ENCODE measurements at places on chromosomes 4 and X. TPM values are rescaled to one million over a fixed set of nuclear protein-coding genes. Genes with fewer than 3 reads are reported as not detected.
A peak's percentile ranks its signal among the peaks of the same experiment; 100 is the strongest.

DNA sequence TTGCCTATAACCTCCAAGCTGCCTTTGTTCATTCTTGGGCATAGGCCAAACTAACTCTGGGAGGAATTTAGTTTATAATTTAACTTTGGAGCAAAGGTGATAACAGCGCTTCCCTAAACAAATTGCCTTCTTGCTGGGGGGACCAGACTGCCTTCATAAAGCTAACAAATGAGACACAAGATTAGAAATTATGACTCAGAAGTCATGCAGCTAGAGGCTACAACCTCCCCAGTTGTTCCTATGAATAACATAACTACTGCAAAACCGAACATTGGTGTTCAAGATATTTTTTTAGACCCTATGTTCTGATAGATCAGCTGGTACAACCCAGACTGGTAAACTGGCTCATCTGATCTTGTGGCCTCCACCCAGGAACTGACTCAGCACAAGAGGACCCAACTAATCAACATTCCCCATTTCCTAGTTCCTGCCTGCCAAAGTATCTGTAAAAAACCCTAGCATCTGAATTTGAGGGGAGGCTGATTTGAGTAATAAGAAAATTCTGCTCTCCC is 22.0 kb upstream of the TMPRSS11B start:
- no peaks in the 10 kb centered on the region for H3K27me3 ChIP-seq
- no peaks in the 10 kb centered on the region for H3K36me3 ChIP-seq
- no peak for DNase-seq
- peaks cover 3% of the 10 kb centered on the region for H3K4me1 ChIP-seq

TMEM255A gene
- 0.77 TPM for total RNA-seq

DNA sequence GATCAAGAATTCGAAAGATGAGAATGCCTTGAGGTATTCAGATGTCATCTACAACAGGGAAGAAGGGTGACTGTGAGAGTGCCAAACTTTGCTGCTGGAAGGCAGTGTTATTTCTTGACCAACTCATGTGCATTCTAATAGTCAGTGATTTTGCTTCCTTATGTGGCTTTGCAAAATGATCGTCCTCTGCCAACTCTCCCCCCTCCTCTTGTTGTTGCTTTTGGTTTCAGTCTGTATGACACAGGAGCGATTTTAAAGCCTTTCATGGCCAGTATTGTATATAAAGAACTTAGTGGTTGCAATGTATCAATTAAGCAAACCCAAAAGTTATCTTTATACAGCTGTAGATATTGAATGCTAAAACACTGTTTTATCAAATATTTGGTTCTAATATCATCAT is 379.1 kb downstream of the IL1RAPL1 start:
- H3K4me1 ChIP-seq, result no peaks in the 10 kb centered on the region
- H3K36me3 ChIP-seq, result no peaks in the 10 kb centered on the region
- no peak overlapping the region for H3K27ac ChIP-seq
- H3K4me3 ChIP-seq, result no peak overlapping the region

TMEM271 gene
- total RNA-seq, result not detected

MTCP1 gene
- total RNA-seq, result 0.32 TPM

FNIP2 gene
- total RNA-seq, result 53.2 TPM

TEX13C gene
- total RNA-seq, result not detected

GLOD5 gene
- not detected for total RNA-seq

GRCh38 chr4:14168919-14169318 is 541.4 kb upstream of the BOD1L1 start:
- peak; percentile 17 for DNase-seq
- no peak overlapping the region for H3K4me3 ChIP-seq
- H3K27ac ChIP-seq, result no peak overlapping the region
- H3K36me3 ChIP-seq, result no peaks in the 10 kb centered on the region
- H3K27me3 ChIP-seq, result no peaks in the 10 kb centered on the region

F8A3 gene
- total RNA-seq, result 2.2 TPM

DNA sequence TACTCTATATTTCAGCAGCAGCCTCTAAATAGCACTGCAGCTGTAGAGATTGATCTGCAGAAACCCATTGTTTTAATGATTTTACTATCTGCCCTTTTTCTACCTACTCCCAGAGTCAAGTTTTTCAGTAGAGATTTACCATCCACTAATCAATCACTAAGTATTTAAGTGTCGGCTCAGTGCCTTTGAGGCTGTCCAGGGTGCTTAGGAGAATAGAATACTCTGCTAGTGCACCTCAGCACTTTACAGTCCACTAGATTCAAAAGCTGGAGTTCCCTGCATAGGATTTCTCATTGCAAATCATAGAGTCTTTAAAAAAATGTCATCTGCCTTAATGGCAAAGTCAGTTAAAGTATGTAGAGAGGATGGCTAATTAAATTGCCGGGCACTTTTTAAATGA is 29.6 kb upstream of the ANAPC4 start:
- DNase-seq, result no peak
- no peak overlapping the region for H3K27ac ChIP-seq
- H3K4me1 ChIP-seq, result no peaks in the 10 kb centered on the region

GRCh38 chrX:17814557-17814956 is 46.5 kb downstream of the RAI2 start:
- no peaks in the 10 kb centered on the region for H3K36me3 ChIP-seq
- H3K4me3 ChIP-seq, result no peak overlapping the region
- H3K27ac ChIP-seq, result no peak overlapping the region
- no peak for DNase-seq

- H3K4me3 ChIP-seq, result no peak overlapping the region
- H3K27ac ChIP-seq, result no peak overlapping the region
- peaks cover 13% of the 10 kb centered on the region for H3K4me1 ChIP-seq
- H3K36me3 ChIP-seq, result no peaks in the 10 kb centered on the region
These were observed 62.3 kb downstream of the RTL9 start for GRCh38 chrX:110420771-110421499.

GRCh38 chrX:68204521-68205038 is 228.7 kb downstream of the OPHN1 start:
- H3K27me3 ChIP-seq, result no peaks in the 10 kb centered on the region
- DNase-seq, result no peak
- no peaks in the 10 kb centered on the region for H3K4me1 ChIP-seq
- H3K4me3 ChIP-seq, result no peak overlapping the region
- H3K27ac ChIP-seq, result no peak overlapping the region

DNA sequence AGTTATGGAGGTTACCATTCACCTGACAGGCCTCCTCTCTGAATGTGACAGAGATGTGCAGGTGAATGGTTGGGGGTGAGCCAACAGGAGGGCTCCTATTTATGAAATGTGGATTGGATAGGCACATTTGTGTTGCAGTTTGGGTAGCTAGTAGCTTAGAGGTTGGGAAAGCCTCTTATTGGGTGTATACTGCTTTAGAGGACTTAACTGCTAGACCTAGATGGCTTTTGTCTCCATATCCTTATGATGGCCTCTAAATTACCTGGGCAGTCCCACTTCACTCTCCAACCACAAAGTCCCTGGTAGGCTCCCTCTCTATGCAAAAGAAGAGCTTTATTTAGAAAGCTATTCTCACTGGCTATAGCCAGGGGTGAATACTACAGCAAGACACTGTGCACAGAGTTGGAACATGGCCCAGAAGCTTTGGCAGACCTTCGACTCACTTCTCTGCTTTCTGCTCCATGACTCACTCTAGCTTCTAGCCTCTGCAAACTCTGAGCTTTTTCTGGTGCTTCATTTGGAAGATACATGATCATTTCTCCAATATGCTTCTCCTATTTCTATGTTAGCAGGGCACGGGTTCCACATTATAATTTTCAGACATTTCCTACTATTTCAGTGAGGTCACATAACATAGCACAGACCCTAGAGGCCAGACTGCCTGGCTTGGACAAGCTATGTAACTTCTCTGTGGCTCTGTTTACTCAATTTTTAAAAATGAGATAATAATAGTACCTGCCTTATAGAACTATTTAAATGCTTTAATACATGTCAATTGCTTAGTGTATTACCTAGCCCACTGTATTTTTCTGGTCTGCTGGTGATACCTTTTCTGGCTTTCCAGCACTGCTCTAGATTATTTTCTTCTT is 6.0 kb upstream of the VGLL1 start:
- no peaks in the 10 kb centered on the region for H3K27me3 ChIP-seq
- peak; percentile 59 for DNase-seq
- no peaks in the 10 kb centered on the region for H3K4me1 ChIP-seq
- H3K36me3 ChIP-seq, result no peaks in the 10 kb centered on the region
- no peak overlapping the region for H3K4me3 ChIP-seq

All from hepatocyte (in vitro differentiated cells).